ENCODE measurements at places on chromosomes 4 and X.

DNA sequence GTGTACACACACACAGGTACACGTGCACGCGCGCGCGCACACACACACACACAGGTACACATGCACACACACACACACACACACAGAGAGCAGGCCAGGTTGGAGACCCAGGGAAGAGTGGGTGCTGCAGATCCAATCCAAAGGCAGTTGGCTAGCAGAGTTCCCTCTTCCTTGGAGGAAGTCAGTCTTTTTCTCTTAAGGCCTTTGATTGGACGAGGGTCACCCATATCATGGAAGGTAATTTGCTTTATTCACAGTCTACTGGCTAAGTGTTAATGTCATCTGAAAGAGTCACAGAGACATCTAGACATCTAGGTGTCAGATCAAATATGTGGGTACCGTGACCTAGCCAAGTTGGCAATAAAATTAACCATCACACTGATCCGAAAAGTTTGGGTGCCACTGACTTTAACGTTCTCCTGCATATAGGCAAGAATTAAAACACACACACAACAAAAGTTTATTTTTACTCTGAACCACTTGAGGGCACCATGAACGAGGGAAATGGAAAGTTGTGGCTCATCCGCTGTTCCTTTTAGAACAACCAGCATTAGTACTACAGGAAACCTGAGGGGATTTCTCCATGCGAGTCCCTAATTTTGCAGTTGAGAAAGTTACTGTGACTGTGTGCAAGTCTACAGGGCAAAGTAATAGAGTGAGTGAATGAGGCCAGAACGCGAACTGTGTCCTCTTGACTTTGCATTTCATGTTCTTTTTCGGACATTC is 66.0 kb upstream of the STOX2 start:
- no peaks in the 10 kb centered on the region for H3K36me3 ChIP-seq
- H3K4me3 ChIP-seq, result no peak overlapping the region
- no peaks in the 10 kb centered on the region for H3K4me1 ChIP-seq
- peaks cover 3% of the 10 kb centered on the region for H3K27me3 ChIP-seq
- no peak for DNase-seq

DNA sequence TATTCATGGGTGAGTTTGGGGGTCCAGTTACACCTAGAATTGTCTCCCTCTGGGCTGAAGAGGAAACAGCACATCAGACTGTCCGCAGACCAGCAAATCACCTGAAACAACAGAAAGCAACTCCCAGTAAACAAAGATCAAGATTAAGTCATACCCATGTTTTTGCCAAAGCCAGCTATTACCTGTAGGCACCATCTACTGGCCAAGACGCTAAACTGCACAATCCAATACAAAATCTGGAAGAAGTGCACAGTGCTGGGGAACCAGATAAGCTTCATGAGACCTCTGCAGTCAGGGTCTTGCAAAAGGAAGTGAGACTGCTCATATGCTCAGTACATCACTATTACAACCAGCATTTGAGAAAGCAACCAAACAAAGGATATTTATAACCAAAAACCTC is 157.5 kb upstream of the ITM2A start:
- DNase-seq, result no peak
- no peak overlapping the region for H3K4me3 ChIP-seq
- H3K4me1 ChIP-seq, result no peaks in the 10 kb centered on the region
- H3K27me3 ChIP-seq, result no peaks in the 10 kb centered on the region
- H3K27ac ChIP-seq, result no peak overlapping the region

DNA sequence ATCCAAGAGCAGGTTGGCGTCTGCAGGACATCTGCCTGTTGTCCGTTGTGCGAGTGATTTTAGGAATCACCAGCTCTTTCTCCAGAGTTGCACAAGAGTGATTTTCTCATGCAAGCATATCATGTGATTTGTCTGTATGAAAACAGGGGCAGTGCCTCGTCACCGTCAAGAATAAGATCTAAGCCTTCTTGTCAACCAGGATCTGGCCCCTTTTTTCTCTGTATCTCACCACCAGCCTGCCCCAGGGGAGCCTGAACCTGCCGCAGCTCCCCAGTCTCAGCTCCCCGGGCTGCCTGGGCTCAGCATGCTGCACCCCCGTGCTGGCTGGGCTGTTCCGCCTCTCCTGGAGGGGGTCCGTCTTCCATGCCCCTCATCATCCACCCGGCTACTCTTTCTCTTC is 90.5 kb downstream of the STOX2 start:
- H3K27ac ChIP-seq, result no peak overlapping the region
- H3K4me1 ChIP-seq, result no peaks in the 10 kb centered on the region
- H3K27me3 ChIP-seq, result peaks cover 10% of the 10 kb centered on the region

GRCh38 chr4:65845199-65845773 is 175.0 kb upstream of the EPHA5 start:
- H3K4me1 ChIP-seq, result no peaks in the 10 kb centered on the region
- no peaks in the 10 kb centered on the region for H3K27me3 ChIP-seq
- H3K27ac ChIP-seq, result no peak overlapping the region
- DNase-seq, result no peak
- no peaks in the 10 kb centered on the region for H3K36me3 ChIP-seq

DNA sequence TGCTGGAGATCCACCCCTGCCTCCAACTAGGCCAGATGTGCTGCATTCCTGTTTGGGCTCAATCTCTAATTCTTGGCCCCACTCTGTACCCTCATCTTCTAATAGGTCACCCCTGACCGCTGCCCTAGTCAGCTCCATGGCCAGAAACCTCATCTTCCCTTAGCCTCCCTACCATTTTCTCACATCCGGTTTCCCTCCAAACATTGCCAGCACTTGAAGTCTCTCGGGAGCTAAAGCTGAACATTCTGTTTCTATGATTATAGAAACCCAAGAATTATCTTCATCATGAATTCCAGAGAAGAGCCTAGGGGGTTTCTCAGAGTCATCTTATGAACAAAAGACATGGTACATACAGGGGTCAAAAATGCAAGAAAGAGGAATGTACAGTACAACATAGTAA is 179.7 kb downstream of the AMELX start:
- H3K4me3 ChIP-seq, result no peak overlapping the region
- no peaks in the 10 kb centered on the region for H3K36me3 ChIP-seq
- H3K27ac ChIP-seq, result no peak overlapping the region
- no peaks in the 10 kb centered on the region for H3K4me1 ChIP-seq

DNA sequence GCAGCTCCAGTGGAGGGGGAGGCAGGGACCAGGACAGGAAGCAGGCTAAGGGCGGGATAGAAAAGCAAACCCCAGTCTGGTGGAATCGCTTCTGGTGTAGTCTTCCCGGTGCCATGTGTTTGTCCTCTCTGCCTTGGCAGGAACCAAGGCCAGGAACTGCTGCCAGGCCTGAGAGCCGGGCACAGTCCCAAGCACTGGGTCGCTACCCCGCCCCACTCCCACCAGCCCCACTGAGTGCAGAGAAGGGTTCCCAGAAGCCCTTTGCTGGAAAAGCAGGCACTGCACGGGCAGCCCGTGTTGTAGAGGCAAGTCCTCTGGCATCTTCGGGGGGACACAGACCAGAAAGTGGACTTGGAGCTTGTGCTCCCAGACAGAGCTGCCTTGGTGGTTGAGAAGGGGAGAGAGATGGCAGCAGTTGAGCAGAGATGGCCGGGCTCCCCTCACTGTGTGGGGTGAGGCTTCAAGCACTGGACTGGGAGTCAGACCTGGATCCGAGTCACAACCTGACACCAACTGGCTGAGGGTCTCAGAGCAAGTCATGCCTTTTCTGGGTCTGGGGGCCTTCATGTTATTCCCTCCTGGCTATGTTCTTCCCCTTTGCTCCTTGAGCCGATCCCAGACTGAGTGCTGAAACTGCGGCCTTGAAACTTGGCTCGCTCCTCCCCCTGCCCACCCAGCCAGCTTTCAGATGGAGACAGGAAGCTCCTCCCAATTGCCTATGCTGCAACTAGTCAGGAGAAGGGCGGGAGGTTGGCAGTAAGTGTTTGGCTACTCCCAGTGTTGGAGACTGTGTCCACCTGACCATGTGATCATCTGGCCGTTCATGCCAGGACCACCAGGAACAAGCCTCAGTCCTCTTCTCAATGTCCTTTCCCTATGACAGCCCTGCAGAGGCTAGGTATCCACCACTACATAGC is 59.7 kb upstream of the MTM1 start:
- H3K27me3 ChIP-seq, result no peaks in the 10 kb centered on the region
- peaks cover 7% of the 10 kb centered on the region for H3K4me1 ChIP-seq
- H3K36me3 ChIP-seq, result no peaks in the 10 kb centered on the region
- no peak overlapping the region for H3K27ac ChIP-seq
- DNase-seq, result no peak

GRCh38 chr4:150999086-150999485 is 16.0 kb downstream of the LRBA start:
- no peaks in the 10 kb centered on the region for H3K27me3 ChIP-seq
- peaks cover 26% of the 10 kb centered on the region for H3K36me3 ChIP-seq
- no peak for DNase-seq
- H3K4me3 ChIP-seq, result no peak overlapping the region

DNA sequence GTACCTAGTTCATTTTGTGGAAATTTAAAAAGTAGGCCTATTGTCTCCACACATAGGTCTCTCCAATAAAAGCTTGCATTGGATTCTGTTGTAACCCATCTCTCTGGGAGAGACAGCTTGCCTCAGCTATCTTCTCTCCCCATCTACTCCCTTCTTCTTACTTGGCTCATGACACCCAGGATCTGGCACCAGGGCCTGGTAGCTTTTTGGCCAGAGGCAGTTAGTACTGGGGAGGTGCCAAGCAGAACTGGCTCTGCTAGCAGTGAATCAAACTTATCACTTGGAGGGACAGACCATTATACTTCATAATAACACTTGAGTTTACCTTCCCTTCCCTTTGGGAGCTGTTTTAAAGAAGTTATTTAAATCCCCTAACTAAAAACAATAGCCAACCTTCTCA is 31.8 kb downstream of the PLAC1 start:
- H3K27me3 ChIP-seq, result peaks cover 2% of the 10 kb centered on the region
- H3K27ac ChIP-seq, result no peak overlapping the region
- no peak overlapping the region for H3K4me3 ChIP-seq
- peaks cover 12% of the 10 kb centered on the region for H3K4me1 ChIP-seq
- DNase-seq, result no peak
- no peaks in the 10 kb centered on the region for H3K36me3 ChIP-seq

DNA sequence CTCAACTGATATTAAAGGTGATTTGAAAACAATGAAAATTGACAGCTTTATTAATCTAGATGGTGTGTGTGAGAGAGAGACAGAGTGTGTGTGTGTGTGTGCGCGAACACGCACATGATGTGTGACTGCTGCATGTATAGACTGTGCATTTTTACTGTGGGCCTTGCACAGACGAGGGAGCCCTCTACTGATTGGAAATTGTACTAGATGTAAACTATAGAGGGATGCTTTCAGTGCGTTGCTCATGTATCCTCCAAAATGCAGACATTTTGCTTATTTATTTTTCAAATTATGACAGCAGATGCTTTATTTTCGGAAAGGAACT is 168.4 kb upstream of the GK2 start:
- no peaks in the 10 kb centered on the region for H3K4me1 ChIP-seq
- DNase-seq, result no peak
- H3K27ac ChIP-seq, result no peak overlapping the region
- no peak overlapping the region for H3K4me3 ChIP-seq
- H3K36me3 ChIP-seq, result no peaks in the 10 kb centered on the region

GRCh38 chr4:156312261-156312847 is 358.7 kb upstream of the CTSO start:
- DNase-seq, result no peak
- no peak overlapping the region for H3K27ac ChIP-seq
- no peak overlapping the region for H3K4me3 ChIP-seq
- no peaks in the 10 kb centered on the region for H3K4me1 ChIP-seq
- no peaks in the 10 kb centered on the region for H3K36me3 ChIP-seq

DNA sequence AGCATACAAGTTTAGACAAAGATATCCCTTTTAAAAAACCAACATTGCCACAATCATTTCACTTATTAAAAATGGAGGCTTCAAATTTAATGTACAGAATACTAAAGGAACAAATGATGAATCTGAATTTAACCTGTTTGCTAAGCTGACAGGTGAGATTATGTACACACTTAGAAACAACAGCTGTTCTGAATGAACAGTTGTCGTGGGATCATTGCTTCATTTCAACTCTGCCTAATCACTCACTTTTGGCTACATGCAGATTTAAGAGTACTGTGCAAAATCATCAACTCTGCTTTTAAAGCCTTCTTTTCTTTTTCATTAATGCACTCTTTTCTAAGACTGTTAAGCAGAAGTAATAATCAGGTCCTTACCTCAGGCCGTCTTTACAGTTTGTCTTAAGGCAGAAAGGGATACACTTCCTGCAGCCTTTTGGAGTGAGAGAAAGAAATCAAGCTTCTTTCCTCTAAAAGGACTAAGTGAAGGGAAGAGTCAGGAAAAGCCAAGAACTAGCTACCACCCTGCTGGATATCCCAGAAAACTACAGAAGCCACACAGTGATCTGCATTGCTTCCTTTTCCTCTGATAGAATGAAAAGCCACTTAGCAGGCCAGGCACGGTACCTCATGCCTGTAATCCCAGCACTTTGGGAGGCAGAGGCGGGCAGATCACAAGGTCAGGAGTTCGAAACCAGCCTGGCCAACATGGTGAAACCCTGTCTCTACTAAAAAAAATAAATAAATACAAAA is 54.7 kb upstream of the NPNT start:
- no peak overlapping the region for H3K27ac ChIP-seq
- DNase-seq, result no peak
- no peak overlapping the region for H3K4me3 ChIP-seq
- H3K36me3 ChIP-seq, result peaks cover 15% of the 10 kb centered on the region
- H3K27me3 ChIP-seq, result no peaks in the 10 kb centered on the region
- no peaks in the 10 kb centered on the region for H3K4me1 ChIP-seq

DNA sequence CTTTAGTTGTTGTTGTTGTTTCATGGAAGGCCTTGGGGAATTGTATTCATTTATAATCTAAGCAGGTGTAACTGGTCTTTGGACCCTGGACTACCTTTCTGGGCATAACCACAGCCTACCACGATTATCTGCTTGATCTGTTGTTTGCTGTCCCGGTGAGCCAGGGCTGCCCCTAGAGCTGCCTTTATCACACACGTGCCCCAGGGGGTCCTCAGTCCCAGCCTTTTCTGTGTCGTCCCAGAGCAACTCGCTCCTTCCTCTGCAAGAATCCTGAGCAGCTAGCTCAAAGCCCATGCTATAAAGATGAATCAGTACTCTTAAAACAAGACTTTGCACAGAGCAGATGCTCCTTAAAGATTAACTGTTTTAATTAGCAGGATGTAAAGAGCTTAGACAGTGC is 273.2 kb downstream of the EVC2 start:
- H3K36me3 ChIP-seq, result no peaks in the 10 kb centered on the region
- H3K4me1 ChIP-seq, result no peaks in the 10 kb centered on the region
- no peaks in the 10 kb centered on the region for H3K27me3 ChIP-seq
- no peak overlapping the region for H3K4me3 ChIP-seq
- DNase-seq, result no peak
- H3K27ac ChIP-seq, result no peak overlapping the region

DNA sequence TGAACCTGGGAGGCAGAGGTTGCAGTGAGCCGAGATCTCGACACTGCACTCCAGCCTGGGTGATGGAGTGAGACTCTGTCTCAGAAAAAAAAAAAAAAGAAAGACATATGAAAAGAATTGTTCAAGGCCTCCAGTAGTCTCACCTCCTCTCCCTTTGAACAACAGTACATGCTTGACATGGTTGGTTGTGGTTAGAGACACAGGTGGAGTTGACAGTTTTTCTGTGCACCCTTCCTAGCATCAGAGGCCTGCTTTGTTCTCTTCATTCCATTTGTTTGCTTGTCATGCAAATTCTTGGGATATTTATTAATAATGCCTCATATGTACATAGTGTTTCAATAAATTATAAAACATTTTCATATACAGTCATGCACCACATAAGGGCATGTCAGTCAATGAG is 18.3 kb upstream of the PDCL2 start:
- H3K27me3 ChIP-seq, result no peaks in the 10 kb centered on the region
- H3K36me3 ChIP-seq, result no peaks in the 10 kb centered on the region
- peaks cover 3% of the 10 kb centered on the region for H3K4me1 ChIP-seq
- DNase-seq, result no peak
- no peak overlapping the region for H3K27ac ChIP-seq

GRCh38 chr4:14842964-14843630 is 159.2 kb upstream of the CPEB2 start:
- H3K27me3 ChIP-seq, result no peaks in the 10 kb centered on the region
- H3K36me3 ChIP-seq, result no peaks in the 10 kb centered on the region
- no peak for DNase-seq
